ENCODE measurements at places on chromosomes 2 and 18.

GRCh38 chr2:202158796-202159195 is 79.6 kb downstream of the SUMO1 start:
- DNase-seq, result no peak

DNA sequence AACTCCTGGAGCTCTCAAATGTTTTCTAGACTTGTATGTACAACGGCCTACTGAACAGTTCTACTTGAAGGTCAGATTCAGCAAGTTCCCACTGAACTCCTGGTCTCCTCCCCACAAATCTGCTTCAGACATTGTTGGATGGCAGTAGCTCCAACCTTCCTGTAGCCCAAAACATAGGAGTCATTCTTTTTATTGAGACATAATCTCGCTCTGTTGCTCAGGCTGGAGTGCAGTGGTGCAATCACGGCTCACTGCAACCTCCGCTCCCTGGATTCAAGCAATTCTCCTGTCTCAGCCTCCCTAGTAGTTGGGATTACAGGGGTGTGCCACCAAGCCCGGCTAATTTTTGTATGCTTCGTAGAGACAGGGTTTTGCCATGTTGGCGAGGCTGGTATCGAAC is 47.3 kb downstream of the QPCT start:
- no peak for DNase-seq

DNA sequence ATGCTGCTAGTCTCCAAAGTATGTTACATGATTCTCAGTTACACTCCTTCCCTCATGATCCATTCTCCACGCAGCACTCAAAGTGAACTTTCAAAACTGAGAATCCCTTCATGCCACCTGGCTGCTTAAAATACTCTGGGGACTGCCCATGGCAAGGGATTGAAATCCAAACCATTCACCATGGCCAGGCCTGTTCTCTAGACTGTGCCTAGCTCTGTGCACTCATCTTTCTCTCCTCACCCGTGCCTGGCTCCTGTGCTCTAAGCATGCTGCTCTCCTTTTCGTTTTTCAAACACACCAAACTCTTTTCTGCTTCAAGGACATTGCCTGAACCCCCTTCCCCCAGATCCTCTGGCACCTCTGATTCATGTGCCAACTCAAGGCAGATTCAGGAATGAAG is 80.9 kb downstream of the FASTKD2 start:
- DNase-seq, result no peak

- no peak for DNase-seq
Observed at GRCh38 chr18:48942086-48942485, 8.7 kb downstream of the SMAD7 start.

DNA sequence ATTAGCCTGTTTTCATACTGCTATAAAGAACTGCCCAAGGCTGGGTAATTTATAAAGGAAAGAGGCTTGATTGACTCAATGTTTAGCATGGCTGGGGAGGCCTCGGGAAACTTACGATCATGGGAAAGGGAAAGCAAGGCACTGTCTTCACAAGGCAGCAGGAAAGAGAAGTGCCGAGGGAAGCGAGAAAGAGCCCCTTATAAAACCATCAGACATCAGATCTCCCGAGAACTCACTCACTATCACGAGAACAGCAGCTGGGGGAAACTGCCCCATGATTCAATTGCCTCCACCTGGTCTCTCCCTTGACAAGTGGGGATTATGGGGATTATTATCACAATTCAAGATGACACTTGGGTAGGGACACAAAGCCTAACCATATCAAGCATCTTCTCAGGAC is 23.3 kb downstream of the RHOB start:
- DNase-seq, result no peak

- DNase-seq, result no peak
Observed at GRCh38 chr2:82275599-82275998, 1971.0 kb upstream of the LRRTM1 start.

- DNase-seq, result no peak
Observed at GRCh38 chr2:211900518-211900917, 638.1 kb downstream of the ERBB4 start.
